ENCODE measurements at places on chromosomes 16 and 17. TPM values are rescaled to one million over a fixed set of nuclear protein-coding genes. Genes with fewer than 3 reads are reported as not detected.

Gene GRIN2A
- total RNA-seq: 0.07 TPM

Gene GOT2
- 152 TPM for total RNA-seq

Gene ASPHD1
- total RNA-seq: 14.1 TPM

Gene HSD3B7
- total RNA-seq: 19.8 TPM

Gene SYNGR3
- total RNA-seq: 1.3 TPM

Gene TERB1
- not detected for total RNA-seq

Gene PRSS22
- total RNA-seq: not detected

Gene SP2
- total RNA-seq: 13.0 TPM

GRCh38 chr17:69716556-69716955 is 302.1 kb downstream of the MAP2K6 start:
- H3K4me3 ChIP-seq: no peak overlapping the region
- H3K4me1 ChIP-seq: peaks cover 41% of the 10 kb centered on the region
- peak; percentile 62 for DNase-seq

- no peak overlapping the region for H3K27ac ChIP-seq
- peaks cover 2% of the 10 kb centered on the region for H3K27me3 ChIP-seq
Observed at GRCh38 chr17:58334661-58335060, 6.1 kb upstream of the TSPOAP1 start.

GRCh38 chr16:88926374-88926990 is 50.5 kb downstream of the CBFA2T3 start:
- H3K27me3 ChIP-seq: no peaks in the 10 kb centered on the region
- no peak overlapping the region for H3K4me3 ChIP-seq
- H3K4me1 ChIP-seq: no peaks in the 10 kb centered on the region
- no peak for DNase-seq
- H3K36me3 ChIP-seq: no peaks in the 10 kb centered on the region
- no peak overlapping the region for H3K27ac ChIP-seq

GRCh38 chr17:35094902-35095301 is 24.8 kb downstream of the RAD51D start:
- no peak overlapping the region for H3K4me3 ChIP-seq
- H3K4me1 ChIP-seq: peaks cover 9% of the 10 kb centered on the region
- no peaks in the 10 kb centered on the region for H3K36me3 ChIP-seq
- peak overlapping the region; percentile 81 for H3K27ac ChIP-seq

GRCh38 chr16:89921702-89922476 is 1.3 kb upstream of the TUBB3 start:
- DNase-seq: peak; percentile 96
- no peaks in the 10 kb centered on the region for H3K36me3 ChIP-seq
- peak overlapping the region; percentile 93 for H3K4me3 ChIP-seq
- peaks cover 11% of the 10 kb centered on the region for H3K27me3 ChIP-seq

GRCh38 chr16:20026361-20027072 is 47.2 kb downstream of the GPR139 start:
- no peaks in the 10 kb centered on the region for H3K27me3 ChIP-seq
- no peak overlapping the region for H3K4me3 ChIP-seq
- no peak for DNase-seq
- no peaks in the 10 kb centered on the region for H3K4me1 ChIP-seq

- peaks cover 5% of the 10 kb centered on the region for H3K36me3 ChIP-seq
- no peak overlapping the region for H3K27ac ChIP-seq
- no peaks in the 10 kb centered on the region for H3K4me1 ChIP-seq
- H3K27me3 ChIP-seq: no peaks in the 10 kb centered on the region
- DNase-seq: no peak
Observed at GRCh38 chr17:5297245-5297644, 15.2 kb downstream of the RABEP1 start.

DNA sequence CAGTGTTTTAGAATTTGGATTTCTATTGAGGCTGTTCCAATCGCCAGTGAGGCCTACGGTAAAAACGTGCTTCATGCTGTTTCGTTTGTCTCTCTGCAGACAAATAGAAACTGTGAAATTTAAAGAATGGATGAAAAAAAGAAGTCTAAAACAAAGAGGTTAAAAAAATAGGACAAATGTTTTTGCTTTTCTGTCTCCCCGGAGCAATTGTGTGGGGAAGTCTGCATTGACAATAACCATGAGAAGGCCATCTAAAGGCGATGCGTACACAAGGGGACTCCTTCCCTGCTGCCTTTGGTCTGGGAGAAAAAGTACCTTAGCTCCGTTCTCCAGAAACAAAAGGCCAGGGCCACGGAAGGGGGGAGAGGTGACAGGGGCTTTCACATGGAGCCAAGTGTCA is 4.6 kb upstream of the ZFHX3 start:
- no peaks in the 10 kb centered on the region for H3K27me3 ChIP-seq
- no peaks in the 10 kb centered on the region for H3K36me3 ChIP-seq
- H3K4me3 ChIP-seq: no peak overlapping the region

DNA sequence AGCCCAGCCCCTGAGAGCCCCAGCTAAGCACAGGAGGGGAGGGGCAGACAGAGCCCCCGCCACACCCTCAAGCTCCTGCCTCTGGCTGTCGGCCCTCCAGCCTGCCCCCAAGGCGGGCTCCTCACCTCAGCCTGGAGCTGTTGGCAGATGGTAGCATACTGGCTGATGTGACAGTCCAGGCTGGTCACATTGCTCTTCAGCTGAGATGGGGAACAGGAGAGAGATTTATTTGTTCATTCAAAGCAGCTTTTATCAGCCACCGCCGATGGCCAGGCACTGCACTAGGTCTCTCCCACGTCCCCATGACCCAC is 14.8 kb downstream of the KIF18B start:
- peaks cover 2% of the 10 kb centered on the region for H3K27me3 ChIP-seq
- H3K4me3 ChIP-seq: no peak overlapping the region
- H3K27ac ChIP-seq: no peak overlapping the region

GRCh38 chr16:75086688-75087374 is 29.7 kb downstream of the LDHD start:
- no peak overlapping the region for H3K4me3 ChIP-seq
- peaks cover 33% of the 10 kb centered on the region for H3K4me1 ChIP-seq
- no peaks in the 10 kb centered on the region for H3K27me3 ChIP-seq
- no peak for DNase-seq

GRCh38 chr16:55154262-55154661 is 169.7 kb upstream of the IRX6 start:
- H3K4me3 ChIP-seq: no peak overlapping the region
- no peaks in the 10 kb centered on the region for H3K36me3 ChIP-seq
- no peaks in the 10 kb centered on the region for H3K4me1 ChIP-seq

- no peak overlapping the region for H3K27ac ChIP-seq
- peaks cover 7% of the 10 kb centered on the region for H3K4me1 ChIP-seq
- no peak for DNase-seq
- no peaks in the 10 kb centered on the region for H3K36me3 ChIP-seq
- no peak overlapping the region for H3K4me3 ChIP-seq
Observed at GRCh38 chr16:22633799-22634198, 123.1 kb downstream of the NPIPB5 start.

GRCh38 chr17:77959126-77959925 is 823 bp downstream of the TNRC6C start:
- peaks cover 31% of the 10 kb centered on the region for H3K27me3 ChIP-seq
- peaks cover 39% of the 10 kb centered on the region for H3K4me1 ChIP-seq
- DNase-seq: no peak
- no peaks in the 10 kb centered on the region for H3K36me3 ChIP-seq
- H3K27ac ChIP-seq: no peak overlapping the region

DNA sequence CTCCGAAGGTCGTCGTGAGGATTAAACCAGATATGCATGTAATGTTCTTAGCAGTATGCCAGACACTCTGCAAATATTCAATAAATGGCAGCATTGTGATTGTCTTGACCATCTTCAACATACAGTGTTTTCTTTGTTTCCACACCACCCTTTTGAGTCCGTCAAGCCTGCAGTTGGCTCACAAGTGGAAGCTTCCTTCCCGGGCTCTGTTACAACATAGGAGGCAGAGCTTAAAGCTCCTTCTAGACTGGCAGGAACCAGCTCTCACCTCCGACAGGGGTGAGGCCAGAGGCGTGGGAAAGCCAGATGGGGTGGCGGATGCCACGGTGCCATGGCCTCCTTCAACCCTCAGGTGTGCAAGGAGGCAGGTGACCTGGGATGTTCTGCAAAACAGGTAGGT is 138.3 kb downstream of the FOXL1 start:
- peaks cover 20% of the 10 kb centered on the region for H3K27me3 ChIP-seq
- peaks cover 4% of the 10 kb centered on the region for H3K4me1 ChIP-seq
- no peak for DNase-seq
- H3K4me3 ChIP-seq: no peak overlapping the region
- H3K27ac ChIP-seq: no peak overlapping the region

DNA sequence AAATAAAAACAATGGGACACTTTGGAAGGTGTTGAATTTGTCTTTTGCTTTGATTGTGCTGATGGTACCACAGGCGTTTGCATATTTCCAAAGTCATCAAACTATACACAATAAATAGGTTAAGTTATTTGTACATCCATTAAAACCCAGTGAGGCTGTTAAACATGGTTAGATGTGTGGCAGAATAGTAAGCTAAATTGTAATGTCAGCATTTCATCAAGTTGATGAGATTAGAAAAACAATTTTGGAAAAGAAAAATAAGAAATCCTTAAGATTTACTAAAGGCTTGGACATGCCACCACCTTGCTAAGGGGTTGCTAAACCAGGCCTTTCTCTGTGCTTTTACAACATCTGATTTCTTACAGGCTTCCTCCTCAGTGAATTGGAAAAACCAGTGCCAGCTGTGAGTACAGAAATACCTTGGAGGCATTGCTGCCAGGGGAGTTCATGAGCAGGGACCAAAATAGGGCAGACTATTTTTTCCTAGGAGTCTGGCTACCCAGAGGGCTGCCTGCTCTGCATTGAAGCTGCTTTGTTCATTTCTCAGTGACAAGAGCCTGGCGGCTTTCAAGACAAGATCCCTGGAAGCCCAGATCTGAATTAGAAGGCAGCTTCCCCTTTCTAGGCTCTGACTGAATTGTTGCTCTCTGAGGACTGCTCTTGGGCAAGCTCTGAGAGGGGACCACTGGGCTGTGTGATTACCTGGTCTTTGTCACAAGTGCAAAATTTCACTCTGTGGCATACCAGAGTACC is 43.4 kb upstream of the CA10 start:
- no peak overlapping the region for H3K4me3 ChIP-seq
- H3K27ac ChIP-seq: no peak overlapping the region

DNA sequence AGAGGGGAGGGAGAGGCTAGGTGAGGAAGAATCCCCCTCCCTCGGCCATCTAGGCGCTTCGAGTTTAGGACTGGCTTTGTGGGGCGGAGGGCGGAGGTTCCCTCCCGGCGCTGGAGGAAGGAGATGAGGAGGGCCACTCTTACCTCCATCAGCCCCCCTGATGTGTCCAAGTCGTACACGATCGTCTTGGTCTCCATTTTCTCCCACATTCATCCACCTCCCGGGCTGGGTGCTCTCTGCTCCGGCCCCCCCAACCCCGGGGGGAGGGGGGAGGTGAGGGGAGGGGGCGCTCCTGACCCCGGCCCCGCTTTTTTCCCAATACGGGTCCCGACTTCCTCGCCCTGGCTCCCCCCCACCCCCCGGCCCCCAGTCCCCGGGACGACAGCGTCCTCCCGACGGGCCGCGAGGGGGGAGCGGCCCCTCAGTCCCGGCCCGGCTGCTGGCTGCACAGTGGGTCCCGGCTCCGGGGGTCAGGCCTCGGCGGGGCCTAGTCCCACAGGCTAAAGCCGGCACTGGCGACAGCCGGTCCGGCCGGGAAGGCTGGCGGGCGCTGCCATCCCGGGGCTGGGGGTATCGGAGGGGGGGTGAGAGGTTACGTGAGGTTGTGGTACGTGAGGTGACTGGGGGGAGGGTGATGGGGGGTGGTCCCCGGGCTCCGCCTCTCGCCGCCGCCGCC is 428 bp downstream of the PHF12 start:
- H3K4me1 ChIP-seq: peaks cover 27% of the 10 kb centered on the region
- H3K4me3 ChIP-seq: peak overlapping the region; percentile 99
- H3K27ac ChIP-seq: peak overlapping the region; percentile 96

DNA sequence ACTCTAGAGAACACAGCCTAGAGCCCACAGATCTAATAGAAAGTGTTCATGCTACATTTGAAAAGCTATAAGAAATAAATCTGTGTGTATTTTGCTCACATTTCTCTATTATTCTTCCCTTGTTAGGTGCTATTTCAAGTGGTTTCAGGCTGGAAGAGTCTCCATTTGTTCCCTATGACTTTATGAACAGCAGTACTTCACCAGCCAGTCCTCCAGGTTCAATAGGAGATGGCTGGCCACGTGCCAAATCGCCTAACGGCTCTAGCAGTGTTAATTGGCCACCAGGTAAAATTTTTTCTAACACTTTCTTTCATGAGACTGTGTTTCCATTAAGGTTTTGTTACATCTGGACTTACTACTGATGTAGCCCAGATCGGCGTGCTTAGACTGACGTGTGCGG is 30.7 kb upstream of the SLC5A11 start:
- peaks cover 48% of the 10 kb centered on the region for H3K36me3 ChIP-seq
- peaks cover 14% of the 10 kb centered on the region for H3K4me1 ChIP-seq
- peaks cover 4% of the 10 kb centered on the region for H3K27me3 ChIP-seq
- no peak for DNase-seq

DNA sequence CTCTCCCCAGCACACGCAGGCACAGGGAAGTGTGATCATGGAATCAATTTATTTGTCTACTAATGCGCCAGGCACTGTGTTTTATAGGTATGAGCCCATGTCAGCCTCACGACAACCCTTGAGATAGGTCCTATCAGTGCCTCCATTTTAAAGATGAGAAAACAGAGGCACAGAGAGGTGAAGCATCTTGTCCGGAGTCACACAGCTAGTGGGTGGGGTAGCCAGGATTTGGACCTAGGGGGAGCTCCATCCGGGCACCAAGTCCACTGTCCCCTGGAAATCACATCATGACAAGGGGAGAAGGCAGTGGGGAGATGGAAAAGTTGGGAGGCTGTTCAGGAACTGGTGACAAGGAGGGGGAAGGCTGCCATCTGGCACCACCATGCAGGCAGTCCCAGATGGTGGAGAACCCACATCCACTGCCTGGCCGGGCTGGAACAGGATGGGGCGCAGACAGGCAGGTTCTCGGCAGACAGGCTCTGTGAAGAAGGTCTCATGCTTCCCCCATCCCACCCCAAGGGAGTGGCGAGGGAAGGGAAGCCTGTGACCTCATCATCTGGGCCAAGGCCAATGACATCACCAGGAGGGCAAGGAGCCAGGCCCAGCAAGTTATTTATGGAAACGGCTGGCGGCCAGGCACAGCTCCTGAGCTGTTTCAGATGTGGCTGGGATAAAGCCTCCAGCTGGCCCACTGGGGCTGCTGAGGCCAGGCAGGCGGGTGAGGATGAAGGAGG is 126.0 kb upstream of the SDK2 start:
- H3K27ac ChIP-seq: no peak overlapping the region
- H3K27me3 ChIP-seq: peaks cover 8% of the 10 kb centered on the region
- peaks cover 8% of the 10 kb centered on the region for H3K36me3 ChIP-seq
- H3K4me1 ChIP-seq: no peaks in the 10 kb centered on the region
